ENCODE measurements at places on chromosomes 6 and 20.

DNA sequence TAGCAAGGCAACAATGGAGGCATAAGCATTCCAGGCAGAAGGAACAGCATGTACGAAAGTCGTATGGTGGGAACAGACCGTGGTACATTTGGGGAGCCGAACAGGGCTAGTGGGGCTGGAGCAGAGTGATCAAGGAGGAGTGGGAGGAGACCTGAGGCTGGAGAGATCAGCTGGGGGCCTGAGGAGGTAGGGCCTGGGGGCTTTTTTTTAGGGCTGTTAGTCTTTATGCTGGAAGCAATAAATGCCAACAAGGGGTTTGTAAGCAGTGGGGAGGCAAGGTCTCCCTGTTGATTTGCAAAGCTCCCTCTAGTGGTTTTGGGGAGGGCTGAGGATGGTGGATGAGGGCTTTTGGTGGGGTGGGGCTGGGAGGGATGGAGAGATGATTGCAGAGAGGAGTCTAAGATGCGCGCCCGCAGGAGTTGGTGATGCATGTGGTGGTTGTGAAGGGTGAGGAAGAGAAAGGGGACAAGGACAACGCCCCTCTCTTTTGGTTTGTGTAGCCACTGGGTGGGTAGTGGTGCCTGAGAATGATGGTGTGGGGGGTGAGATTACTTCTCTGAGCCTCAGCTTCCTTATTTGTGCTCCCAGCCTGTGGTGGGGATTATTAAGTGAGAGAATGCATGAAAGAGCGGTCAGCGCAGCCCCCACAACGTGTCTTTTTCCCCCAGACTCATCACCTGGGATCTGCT, 74.1 kb upstream of the TOX2 start:
- no peak for DNase-seq

GRCh38 chr6:151240036-151240685, 394 bp downstream of the AKAP12 start:
- peak; percentile 8 for DNase-seq

- no peak for DNase-seq
These were observed 73.7 kb downstream of the FARS2 start for GRCh38 chr6:5335020-5335419.

DNA sequence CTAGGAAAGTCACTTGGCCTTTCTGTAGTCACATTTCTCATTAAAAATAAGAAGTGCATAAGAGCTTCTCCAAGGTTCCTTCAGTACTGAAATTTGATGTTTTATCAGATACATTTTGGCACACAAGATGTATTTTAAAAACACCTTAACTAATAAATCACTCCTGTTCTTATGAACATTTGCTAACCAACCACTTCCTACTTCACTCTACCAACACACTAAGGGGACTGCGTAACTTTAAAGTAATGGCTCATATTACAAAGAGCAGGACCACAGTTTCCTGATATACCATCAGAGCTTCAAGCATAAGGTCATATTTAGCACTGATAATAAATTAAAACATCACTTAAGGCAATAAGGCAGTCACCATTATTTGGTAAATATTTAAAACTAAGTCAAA, 104.4 kb downstream of the RALGAPA2 start:
- peak; percentile 5 for DNase-seq

- no peak for DNase-seq
These were observed 45.1 kb downstream of the SRC start for GRCh38 chr20:37390891-37391525.

DNA sequence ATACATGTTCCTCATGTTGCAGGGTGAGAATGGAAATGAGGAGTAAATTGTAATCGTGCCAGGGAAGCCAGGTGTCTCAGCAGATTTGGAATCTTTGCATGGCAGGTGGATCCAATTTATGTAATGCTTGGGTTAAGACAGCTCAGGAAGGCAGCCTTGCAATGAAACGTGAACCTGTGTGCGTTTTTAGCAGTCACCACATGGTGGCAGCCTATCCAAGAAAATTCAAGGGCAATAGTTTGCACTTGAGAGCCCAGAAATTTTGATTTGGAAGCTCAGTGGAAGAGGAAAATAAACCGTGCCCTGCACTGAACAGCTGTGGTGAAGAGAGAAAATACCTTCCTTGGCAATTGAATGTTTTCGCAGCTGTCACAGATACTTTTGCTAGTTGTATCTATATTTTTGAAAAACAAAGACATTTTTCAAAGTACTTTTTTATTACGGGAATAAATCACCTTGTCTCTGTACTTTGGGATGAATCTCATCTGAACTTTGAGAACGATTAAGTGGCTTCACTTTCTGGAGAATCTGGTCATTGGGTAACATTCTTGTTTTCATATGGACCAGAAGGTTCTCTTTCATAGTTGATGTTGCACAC, 26.5 kb downstream of the MTHFD1L start:
- peak; percentile 91 for DNase-seq

- DNase-seq: no peak
These were observed 57.6 kb downstream of the TCP11 start for GRCh38 chr6:35083507-35083906.

DNA sequence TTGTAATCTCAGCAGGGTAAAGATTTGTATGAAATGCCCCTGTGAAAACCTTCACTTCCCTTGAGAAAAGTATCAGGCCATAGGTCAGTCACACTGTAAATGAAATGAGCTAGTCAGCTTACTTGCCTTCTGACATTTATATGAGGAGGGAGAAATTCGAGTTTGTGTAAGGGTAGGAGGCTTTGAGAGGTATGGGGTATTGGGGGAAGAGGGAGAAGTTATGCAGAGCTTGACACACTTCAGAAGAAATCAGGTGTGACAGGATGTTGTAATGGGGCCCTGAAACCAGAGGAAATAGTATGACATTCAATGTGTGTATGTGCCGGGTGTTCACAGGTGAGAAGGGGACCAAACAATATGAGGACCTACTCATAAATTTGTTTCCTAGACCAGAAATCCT, 64.2 kb upstream of the CCN6 start:
- peak; percentile 82 for DNase-seq

- DNase-seq: no peak
These were observed 67.9 kb upstream of the SNX9 start for GRCh38 chr6:157755032-157755745.

- DNase-seq: no peak
These were observed 30.3 kb upstream of the NXT1 start for GRCh38 chr20:23320317-23320716.

DNA sequence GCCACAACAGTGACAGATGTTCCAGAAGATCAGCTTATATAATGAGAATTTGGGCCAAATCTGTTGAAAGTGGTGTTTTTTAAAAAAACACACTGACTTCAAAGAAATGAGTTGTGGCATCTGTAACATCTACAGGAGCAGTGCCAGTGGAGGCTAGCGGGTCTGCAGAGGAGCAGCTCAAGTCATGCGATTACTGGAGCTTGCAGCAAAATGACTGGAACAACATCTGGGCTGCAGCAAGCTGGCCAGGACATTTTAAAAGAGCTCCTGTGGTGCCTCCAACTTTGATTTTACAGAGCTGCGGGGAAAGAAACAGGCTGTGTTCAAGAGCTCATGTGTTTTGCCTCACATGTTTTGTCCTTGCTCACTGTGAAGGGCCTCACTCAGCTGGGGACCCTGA, 57.2 kb downstream of the TBX18 start:
- no peak for DNase-seq

DNA sequence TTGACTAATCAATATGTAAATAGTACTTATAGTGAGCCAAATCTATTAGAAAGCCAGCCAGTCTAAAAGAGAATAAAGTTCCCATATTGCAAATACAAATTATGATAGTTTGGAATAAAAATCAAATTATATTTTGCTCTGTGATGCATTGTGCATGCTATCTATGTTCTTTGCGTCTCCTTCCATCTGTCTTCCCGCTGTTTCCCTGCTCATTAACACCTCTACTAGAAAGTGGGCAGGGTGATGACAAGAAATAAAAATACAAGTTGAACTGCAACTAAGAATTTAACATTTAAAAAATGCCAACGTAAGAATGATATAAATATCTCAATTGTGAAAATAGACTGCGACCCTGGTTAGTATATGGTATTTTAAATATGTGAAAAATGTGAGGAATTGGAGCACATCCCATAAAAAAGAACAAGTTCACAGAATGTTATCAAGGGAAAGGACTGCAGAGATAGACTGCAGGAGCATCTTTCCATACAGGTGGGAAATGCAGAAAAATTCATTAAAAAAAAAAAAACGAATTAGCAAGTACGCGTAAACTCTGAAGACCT, 157.6 kb upstream of the PDE7B start:
- no peak for DNase-seq

GRCh38 chr6:36657942-36658544, 20.5 kb upstream of the CDKN1A start:
- DNase-seq: peak; percentile 19

GRCh38 chr6:121932076-121932991, 467.1 kb upstream of the HSF2 start:
- DNase-seq: no peak

- DNase-seq: no peak
These were observed 53.3 kb upstream of the EYA4 start for GRCh38 chr6:133187657-133188453.

DNA sequence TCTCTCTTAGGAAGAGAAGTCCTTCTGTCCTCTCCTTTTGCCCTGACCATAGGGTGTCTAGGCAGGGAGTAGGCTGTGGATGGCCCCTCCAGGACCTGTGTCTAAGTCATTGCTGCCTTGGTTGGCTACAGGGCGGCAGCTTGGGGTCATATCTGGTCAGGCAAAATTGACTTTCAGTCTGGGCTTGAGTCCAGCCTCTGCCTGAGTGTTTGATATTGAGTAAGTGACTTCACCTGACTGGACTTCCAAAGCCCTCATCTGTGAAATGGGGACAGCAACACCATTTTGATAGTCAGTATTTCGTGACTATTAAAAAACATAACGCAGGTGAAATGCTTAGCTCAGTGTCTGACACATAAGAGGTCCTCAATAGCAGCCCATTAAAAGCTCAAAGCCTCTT, 4.6 kb downstream of the TGM3 start:
- no peak for DNase-seq

DNA sequence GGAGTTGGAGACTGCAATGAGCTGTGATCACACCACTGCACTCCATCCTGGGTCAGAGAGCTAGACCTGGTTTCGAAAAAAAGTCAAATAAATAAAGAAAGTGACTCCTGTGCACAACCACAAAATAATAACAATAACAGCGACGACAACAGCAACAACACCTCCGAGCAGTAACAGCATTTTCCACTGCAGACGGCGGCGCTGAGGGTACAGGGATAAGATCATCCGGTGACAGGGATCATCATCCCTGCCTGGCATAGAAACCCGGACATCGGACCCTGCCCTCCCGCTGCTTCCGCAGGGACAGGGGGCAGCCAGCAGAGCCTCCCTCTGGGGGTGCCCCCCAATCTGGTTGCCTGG, 11.5 kb downstream of the SRXN1 start:
- DNase-seq: no peak

DNA sequence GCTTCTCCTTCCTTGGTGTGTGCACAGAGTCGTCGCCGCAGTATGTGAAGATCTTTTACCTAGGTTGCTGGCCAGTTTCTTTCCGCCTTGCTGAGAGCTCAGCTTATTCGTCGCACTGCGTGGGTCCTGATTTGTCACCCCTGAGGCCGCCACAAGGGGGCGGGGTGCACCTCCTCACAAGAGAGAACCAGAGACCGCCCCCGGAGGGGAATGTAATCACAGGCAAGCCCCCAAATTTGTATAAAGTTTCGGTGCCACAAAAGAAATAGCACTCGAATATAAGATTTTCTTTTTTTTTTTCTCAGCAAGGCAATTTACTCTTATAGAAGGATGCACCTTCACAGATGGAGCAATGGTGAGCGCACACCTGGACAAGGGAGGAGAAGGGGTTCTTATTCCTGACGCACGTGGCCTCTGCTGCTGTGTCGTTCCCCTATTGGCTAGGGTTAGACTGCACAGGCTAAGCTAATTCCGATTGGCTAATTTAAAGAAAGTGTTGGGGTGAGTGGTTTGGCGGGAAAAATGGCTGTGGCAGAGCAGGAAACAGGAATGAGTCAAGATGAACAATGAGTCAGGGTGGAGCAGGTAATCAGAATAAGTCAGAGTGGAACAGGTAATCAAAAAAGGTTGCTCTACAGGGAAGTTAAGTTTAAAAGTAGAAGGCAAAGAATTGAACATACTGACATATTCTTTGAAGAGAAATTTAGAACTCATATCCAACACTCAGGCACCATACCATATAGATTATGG, 19.5 kb downstream of the NCOA3 start:
- no peak for DNase-seq

- DNase-seq: no peak
These were observed 303.1 kb downstream of the HAO1 start for GRCh38 chr20:7637184-7637583.

- no peak for DNase-seq
These were observed 70.4 kb upstream of the SLC24A3 start for GRCh38 chr20:19141998-19142397.

DNA sequence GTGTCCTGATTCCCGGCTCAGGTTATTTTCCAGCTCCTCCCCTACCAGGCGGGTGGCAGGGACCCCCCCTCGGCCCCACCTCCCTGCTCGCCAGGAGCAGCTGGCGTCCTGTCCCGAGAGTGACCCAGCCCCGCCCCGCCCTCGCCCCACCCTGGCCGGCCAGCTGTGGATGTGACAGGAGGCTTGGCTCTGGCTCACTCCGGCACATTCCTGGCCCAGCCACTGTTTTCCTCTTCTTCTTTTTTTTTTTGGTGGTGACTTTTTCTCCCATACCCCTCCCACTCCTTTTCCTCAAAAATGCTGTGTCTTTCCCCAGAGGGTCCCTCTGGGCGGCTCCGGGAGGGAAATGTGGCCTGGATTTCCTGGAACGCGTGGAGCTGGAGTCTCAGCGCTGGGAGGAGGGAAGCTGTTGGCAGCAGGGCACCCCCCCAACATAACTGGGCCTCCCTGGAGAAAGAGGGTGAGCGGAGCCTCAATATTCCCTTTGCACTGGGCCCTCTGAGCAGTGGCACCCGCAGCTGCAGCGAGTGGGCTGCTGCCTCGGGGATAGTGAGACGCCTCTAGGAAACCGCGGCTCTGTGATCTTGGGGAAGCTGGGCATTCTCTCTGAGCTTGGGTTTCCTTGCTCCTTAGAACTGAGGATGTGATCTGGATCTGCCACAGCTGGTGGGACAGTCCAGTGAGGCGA, 28.3 kb upstream of the CSNK2A1 start:
- no peak for DNase-seq

- no peak for DNase-seq
These were observed 23.3 kb upstream of the BMP2 start for GRCh38 chr20:6744180-6744579.

GRCh38 chr6:11414176-11414963, 123.2 kb upstream of the TMEM170B start:
- no peak for DNase-seq

Data from DMS79 treated with DMSO at 0.1 percent for 48 hours (cell line).